Activated CD4-positive, CD25-positive, alpha-beta regulatory T cell treated with anti-CD3 and anti-CD28 coated beads, Interleukin-2, amount 50 U/mL, for 72 hours (primary cell): ENCODE measurements at places on chromosomes 1 and 21.

GRCh38 chr21:46078978-46079351, 18.9 kb upstream of the COL6A2 start:
- peak; percentile 3 for DNase-seq

DNA sequence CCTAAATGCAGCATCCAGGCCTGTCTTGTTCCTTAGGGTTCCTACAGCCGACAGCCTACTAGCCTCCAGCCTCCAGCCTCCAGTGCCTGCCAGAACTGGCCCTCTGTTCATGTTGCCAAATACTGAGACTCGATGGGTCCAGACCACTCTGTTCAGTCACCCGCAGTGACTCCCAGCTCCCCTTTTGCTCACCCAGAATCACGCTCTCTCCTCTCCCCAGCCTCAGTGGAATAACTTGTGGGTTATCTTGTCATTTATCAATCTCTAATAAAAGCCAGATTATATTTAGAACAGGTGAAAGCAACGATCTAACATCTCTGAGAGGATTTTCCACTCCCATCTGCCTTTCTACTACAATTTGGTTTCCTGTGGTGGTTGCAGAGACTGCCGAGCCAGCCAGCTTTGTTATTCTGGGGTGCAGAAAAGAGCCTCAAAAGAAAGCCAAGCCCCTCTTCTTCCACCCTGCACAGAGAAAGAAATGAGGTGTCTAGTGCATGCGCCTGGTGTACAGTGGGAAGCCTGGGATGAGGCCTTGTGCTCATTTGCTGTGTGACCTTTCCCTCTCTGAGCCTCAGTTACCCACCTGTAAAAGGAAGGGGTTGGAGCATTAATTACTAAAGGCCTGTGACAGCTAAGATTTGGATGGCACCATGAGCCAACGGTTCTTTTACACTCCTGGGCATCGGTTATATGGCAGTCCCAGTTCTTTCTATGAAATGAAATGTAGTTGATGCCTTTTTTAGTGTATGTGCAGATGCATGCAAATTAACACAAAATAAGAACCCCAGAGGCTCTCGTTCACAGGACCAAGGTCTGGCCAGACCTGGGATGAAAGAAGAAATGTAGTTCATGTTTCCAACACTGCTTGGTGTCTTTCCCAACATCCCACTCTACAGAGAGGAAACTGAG, 42.9 kb upstream of the ID3 start:
- DNase-seq, result no peak

DNA sequence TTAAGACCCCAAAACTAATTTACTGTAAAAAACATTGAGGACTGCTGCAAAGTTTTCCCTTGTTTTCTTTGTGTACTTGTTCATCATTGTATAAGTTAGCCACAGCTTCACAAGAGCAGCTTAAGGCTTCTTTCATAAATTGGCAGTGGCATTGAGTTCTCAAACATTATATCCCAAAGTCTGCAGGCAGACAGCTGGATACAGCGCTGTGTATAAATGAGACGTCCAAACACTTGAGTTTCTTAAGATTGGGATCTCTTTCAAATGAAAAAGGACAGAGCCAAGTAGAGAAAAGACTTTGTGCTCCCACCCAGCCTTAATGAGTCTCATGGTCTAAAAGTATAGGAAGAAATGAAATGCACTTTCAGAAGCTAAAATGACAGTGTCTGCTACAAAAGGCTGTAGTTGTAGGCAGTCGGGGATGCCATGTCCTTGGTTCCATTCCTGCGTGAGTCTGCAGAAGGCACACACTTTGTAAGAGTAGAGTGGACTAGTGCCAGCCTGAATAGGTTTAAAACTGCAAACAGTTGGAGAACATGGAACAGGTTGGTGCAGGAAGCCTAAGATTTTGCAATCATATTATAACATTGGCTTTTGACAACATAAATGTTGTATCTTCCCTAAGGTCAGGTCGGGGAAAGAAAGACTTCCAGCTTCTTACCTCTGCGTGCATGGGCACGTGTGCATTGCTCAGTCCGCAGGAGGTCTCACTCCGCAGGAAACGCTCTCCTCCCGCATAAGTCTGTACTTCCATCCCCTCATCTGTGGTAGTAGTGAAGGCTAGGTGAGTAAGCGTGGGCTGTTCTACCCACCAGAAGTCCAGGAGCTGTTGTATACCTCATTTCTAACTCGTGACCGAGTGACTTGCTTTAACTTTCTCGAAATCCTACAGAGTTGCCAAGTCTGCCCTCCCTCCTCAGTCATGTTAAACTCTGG, 94.4 kb downstream of the CD247 start:
- DNase-seq, result no peak

- DNase-seq, result no peak
Measured at GRCh38 chr1:103945774-103946173, 196.1 kb downstream of the AMY1C start.

DNA sequence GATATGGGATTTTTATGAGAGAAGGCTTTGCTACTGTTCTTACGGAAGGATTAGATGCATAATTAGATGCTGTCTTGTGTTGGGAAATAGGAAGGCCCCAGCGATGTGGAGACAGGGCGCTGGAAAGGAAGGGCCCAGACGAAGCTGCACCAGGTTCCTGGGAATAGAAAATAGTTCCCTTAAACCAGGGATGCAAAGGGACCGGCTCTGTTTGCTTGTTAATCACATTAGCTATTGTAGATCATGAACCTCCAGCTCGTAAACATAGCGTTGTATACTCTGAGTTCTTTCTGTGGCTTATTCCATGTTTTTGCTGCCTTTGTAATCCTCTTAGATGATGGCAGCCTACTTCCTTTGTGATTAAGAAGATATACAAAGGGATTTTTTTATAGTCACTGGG, 79.8 kb upstream of the COX20 start:
- no peak for DNase-seq

- no peak for DNase-seq
Measured at GRCh38 chr1:60071296-60071695, 2.3 kb downstream of the C1orf87 start.

DNA sequence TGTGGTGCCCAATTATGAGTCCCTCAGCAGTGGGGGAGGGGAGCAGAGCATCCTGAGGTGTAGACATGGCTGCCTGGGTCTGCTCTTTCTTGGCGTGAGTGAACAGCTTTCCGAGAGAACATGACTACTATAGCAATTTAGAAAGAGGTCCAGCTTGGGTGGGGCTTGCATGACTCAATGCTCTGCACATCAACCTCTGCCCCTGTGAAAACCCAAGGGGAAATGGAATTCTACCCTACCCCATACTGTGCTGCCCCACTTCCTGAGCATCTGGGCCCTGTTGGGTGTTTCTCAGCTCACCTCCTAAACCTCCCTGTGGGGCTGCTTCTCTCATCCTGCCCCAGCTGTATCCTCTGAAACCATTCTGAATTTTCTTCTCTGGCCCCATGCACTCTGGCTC, 8.2 kb upstream of the AZIN2 start:
- no peak for DNase-seq

DNA sequence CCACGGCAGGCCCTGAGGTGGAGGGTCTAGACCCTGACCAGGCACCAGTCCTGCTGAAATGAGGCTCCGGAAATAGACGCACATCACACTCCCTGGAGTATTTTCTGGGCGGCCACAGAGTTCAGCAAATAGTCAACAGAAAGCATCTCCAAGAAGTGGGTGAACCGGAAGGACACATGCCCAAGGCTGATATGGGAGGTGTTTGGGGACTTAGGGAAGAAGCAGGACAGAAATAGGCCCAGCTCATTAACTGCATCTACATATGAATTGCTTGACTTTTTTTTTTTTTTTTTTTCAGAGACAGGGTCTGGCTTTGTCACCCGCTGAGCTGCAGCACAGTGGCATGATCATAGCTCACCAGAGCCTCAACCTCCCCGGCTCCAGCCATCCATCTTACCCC, 36.5 kb upstream of the GPR157 start:
- DNase-seq, result no peak

DNA sequence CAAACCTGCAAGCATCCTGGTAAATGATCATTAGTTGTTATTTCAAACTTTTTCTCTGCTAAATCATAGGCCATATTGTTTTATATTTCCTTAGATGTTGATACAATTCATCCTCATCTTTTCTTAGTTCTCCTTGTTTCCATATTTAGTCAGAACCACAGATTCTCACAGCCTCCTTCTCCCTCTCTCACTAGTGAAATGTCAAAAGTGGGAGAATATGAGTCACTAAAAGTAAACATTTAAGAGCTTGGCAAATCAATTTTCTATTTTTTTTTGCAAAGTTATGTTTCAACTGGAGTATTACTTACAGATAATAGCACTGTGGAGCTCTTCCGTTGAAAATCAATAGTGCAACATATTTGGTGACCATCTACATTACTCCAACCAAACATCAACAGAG, 308.8 kb downstream of the COL11A1 start:
- no peak for DNase-seq

DNA sequence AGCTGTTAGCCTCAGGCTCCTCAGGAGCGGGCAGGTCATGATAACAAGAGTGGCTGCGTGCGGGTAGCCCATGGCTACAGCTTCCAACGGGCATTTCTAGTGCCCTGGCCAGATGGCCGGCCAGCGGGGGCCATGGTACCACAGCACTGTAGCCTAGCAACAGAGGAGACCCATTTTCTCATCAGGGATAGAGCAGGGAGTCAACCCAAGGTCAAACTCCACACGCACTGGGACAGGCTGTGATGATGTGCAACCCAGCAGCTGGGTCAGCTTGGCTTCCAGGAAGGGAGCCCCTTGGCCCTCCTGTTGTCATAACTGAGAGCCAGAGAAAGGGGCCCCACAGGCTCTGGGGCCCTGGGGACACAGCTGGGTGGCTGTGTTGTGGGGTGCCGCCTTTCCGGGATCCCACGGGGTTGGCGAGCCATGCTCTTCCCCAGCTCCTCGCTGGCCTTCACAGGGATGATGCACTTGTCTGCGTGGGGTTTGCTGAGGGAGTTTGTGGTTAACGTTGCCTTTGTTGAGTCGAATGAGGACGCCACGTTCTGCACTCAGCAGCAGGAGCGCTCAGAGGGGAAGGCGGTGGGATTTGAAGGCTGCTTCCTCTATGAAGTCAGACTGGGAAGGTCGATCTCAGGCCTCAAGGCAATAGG, 46.3 kb downstream of the COL18A1 start:
- no peak for DNase-seq
